ENCODE measurements at places on chromosomes 3 and 15.

GRCh38 chr3:14360123-14360881 is 42.1 kb upstream of the SLC6A6 start:
- no peak for DNase-seq

DNA sequence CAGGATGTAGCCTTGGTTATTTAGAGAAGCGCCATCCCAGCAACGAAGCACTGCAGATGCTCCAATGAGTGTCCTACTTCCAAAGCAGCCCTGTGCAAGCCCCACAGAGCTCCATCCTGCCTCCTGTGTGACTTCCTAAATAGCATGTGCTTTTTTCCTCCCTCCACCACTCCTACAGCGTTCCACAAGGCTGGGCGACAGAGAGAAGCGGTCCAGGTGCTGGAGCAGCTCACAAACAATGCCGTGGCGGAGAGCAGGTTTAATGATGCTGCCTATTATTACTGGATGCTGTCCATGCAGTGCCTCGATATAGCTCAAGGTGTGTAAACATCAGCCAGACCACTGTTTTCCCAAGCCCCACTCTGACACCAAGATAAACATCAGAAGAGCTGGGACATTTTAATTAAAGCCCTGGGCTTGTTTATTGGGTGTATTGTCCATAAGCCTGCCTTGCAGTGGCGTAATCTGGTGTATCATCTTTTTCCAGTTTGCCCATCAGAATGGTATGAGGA is 22.2 kb upstream of the RHO start:
- no peak for DNase-seq

- no peak for DNase-seq
Measured at GRCh38 chr15:101025896-101026631, 106.9 kb downstream of the LRRK1 start.

- DNase-seq, result no peak
Measured at GRCh38 chr3:9497821-9498565, 55.6 kb downstream of the LHFPL4 start.

DNA sequence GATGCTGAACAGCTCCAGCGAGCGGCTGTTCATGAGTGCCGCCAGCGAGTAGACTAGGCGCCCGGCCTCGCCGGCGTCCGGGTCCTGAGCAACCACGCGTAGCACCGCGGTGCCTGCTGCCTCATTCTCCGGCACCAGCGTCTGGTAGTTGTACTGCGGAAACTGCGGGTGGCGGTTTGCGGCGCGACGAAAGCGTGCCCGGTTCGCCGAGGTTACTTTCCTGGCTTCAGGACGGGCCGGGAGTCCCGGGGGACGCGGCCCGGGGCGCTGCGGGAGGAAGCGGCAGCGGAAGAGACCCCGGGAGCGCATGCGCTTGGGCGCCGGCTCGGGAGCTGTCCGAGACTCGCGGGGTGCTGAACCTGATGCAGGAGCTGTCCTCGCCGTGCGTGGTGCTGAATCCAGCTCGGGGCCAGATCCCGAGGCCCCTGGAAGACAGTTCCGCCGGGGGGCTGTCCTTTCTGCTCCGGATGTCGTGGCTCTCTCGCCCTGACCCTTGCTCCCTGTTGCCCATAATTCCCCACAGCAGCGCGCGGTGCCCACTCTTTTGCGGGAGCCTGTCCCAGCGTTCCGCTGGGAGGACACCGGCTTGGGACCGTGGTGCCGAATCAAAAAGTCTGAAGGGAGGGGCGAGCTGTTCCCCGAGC is 1.1 kb downstream of the CELSR3 start:
- peak; percentile 40 for DNase-seq

GRCh38 chr3:20225769-20226168 is 39.8 kb upstream of the SGO1 start:
- DNase-seq, result no peak

DNA sequence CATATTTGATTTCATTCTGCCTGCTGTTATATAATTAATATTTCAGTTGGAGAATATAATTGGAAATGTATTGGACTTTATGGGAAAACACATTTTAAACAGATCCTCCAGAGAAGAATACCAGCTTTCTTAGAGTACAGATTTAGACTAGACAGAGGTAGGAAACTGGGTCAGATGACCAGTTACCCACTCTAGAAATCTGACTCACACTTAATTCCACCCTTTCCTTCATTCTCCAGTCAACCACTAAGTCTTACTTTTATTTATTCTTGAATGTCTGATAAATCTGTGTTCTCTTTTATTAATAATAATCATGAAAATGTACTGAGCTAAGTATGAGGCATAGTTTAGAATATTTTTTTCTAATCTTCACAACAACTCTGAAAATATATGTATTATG is 110.7 kb downstream of the LRRC49 start:
- no peak for DNase-seq

DNA sequence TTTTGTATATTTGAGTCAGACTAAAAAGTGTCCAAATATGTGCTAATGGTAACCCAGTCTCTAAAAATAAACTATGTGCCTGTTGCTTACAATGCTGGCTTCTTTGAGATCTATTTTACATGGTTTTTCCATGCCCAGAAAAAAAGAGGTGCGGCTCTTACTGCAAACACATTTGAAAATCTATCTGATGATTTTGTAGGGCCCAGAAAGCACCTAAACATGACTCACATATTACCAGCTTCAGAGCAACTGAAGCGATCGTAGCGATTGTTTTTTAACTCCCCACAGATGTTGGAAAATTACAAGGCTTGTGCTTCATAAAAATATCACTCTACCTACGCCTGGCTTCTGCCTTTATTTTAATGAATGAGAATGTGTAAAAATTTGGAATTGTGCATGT is 53.5 kb downstream of the SUCNR1 start:
- no peak for DNase-seq

- DNase-seq, result no peak
Measured at GRCh38 chr15:55276324-55276723, 13.3 kb downstream of the RAB27A start.

- DNase-seq, result no peak
Measured at GRCh38 chr3:120437559-120437958, 13.2 kb downstream of the FSTL1 start.

GRCh38 chr15:66025015-66025452 is 155.7 kb downstream of the RAB11A start:
- DNase-seq, result no peak

DNA sequence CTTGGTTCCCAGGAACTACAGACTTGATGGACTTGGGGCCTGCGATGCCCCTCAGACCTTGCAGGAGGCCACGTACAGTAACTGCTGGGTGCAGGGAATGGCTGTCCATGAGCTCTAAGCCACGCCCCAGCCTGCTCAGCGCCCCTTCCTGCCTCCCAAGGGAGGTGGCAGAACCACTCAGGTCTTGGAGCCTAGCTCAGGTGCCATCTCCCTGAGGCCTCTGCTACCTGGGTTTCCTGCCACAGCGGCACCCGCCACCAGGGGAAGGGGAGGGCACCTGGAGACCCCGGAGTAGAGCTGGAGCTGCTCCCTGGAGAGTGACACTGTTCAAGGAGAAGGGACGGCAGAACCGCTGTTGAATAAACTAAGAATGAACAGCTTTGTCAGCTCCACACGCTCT is 77.8 kb upstream of the RPL32 start:
- DNase-seq, result no peak

- DNase-seq, result no peak
Measured at GRCh38 chr15:61227269-61227949, 1.7 kb downstream of the RORA start.

- no peak for DNase-seq
Measured at GRCh38 chr15:25066708-25067107, 111.9 kb downstream of the SNRPN start.

DNA sequence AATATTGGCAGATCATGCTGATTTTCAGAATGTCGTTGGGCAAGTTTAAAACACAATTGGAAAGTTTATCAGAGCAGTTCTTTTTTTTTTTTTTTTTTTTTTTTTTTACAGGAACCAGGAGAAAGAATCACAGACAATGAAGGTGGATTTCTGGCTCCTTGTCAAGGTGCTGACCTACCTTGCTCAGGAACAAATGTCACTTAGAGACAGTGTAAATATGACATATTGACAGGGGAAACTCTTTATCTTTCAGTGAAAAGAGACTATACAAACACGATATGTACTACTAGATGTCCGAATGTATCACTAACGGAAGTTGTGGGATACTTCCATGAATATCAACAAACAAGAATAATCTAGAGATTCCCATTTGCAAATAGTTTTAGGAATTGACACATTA is 237.3 kb downstream of the FMN1 start:
- DNase-seq, result no peak

GRCh38 chr3:196660381-196661166 is 21.1 kb downstream of the NRROS start:
- DNase-seq, result no peak

DNA sequence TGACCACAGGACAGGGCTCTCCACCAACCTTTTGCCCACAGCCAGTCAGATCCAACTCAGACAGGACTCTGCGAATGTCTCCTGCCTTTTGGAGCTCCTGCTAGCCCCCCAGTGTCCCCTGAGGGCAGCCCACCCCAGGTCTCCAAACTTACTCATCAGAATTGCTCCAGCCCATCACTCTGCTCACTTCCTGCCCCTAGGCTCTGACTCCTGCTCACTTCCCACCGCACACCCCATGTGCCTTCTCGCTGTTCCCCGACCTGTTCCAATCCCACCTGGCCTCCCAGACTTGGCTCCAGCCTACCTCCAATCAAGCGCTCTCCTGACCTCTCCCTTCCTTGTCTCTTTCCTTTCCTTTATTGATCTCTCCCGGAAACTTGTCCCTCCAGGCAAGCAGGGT is 5.9 kb upstream of the STRA6 start:
- no peak for DNase-seq

DNA sequence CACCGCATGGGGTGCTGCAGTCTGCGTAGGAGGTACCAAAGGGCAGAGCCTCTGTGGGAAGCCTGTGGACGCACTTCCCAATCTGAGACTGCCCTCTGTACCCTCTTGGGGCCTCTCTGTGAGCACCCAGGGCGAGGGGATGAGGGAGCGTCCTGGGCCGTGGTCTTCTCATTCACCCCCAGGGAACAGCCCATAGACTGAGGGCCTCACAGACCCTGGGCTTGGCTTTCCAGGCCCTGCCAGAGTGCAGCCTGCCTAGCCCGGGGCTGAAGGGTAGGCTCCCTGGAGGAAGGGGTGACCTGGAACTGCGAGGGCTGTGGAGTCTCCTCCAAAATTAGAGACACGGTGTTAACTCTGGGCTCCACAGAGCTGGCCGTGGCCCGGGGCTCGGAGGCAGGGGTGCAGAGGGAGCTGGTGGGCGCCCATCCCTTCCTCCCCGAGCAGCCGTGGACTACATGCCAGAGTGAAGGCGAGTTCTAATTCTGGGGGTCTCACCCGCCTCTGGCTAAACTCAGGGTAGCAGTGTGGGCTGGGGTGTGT is 468 bp upstream of the SPTBN5 start:
- no peak for DNase-seq

- DNase-seq, result no peak
Measured at GRCh38 chr3:140910860-140911259, 30.8 kb upstream of the SLC25A36 start.

GRCh38 chr15:74826364-74826819 is at the start of gene CPLX3:
Gene CPLX3 (plus strand): TSS chr15:74826627. CDS start chr15:74826704, 77 bp downstream.
- no peak for DNase-seq

GRCh38 chr3:191372122-191372521 is 41.8 kb upstream of the UTS2B start:
- no peak for DNase-seq

- DNase-seq, result no peak
Measured at GRCh38 chr15:70378126-70379031, 280.7 kb upstream of the TLE3 start.

GRCh38 chr15:78082743-78083110 is 5.2 kb upstream of the TBC1D2B start:
- no peak for DNase-seq

- DNase-seq, result peak; percentile 32
Measured at GRCh38 chr15:73908030-73908821, 18.0 kb upstream of the LOXL1 start.

DNA sequence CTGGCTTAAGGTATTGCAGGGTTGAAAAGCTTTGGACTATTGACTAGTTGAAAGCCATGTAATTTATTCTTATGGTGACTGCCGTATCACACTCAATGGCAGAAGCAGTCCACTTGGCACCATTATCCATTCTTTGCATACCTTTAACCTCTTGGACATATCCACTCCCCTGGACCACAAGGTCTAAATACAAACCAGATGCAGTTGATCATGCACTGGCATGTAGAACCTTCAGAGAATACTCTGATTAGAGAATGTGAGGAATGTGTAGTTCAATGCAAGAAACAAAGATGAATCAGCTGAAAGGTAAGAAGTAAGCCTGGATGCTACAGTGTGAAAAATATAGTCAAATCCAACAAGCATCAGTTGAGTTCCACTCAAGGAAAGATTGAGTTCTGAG is 93.1 kb downstream of the FRMD5 start:
- no peak for DNase-seq

DNA sequence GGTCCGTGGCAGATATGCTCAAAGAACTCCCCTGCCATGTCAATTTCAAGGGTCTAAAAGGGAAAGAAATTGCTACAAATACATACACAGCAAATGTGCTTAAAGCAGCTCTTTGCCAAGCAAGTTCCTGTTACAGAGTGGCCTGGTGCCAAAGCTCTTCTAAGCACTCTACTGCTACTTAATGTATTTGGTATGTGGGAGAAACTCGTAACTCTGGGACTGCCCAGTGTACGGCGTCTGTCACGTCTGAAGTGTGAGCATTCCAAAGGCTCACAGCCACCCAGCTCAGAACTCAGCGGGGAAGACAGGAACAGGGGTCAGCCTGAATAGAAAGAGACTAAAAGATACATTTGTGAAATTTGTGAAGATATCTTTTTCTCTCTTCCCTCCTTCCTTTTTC is 54.6 kb downstream of the RBMS3 start:
- DNase-seq, result no peak

DNA sequence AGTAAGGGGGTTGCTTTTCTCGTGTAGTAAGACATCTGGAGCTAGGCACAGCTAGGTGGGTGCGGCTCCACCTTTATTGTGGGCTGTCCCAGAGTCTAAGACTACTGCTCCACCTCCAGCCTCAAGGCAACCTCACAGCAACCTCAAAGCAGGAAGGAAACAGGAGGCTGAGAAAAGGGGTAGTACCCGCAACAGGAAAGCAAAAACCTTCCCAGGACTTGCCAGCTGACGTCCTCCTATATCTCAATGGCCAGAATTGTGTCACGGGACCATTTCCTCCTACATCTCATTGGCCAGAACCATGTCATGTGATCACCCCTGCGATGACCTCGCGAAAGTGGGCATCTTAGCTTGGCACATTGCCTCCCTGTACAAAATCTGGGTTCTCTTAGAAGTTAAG is 4.3 kb upstream of the GPR160 start:
- no peak for DNase-seq

DNA sequence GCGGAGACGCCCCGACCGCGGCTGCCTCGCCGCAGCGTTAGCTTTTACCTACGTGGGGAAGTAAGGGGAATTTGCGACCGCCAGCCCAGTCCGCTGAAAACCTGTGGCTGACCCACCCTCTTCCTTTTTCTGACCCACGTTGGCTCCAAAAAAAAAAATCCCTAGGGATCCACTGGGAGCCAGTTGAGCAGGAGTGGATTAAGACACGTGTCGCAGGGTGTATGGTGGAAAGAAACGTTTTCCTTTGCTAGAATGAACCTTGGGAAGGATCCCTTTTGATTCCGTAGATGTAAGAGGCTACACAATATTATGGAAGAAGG is 575 bp upstream of the PCYT1A start:
- no peak for DNase-seq

- DNase-seq, result no peak
Measured at GRCh38 chr15:52042051-52042851, 23.2 kb downstream of the MAPK6 start.

Measured in activated naive CD8-positive, alpha-beta T cell treated with anti-CD3 and anti-CD28 coated beads, Interleukin-2, amount 50 U/mL, for 16 hours (primary cell).